GM03348 (cell line): ENCODE measurements at places on chromosomes 3 and 15.

DNA sequence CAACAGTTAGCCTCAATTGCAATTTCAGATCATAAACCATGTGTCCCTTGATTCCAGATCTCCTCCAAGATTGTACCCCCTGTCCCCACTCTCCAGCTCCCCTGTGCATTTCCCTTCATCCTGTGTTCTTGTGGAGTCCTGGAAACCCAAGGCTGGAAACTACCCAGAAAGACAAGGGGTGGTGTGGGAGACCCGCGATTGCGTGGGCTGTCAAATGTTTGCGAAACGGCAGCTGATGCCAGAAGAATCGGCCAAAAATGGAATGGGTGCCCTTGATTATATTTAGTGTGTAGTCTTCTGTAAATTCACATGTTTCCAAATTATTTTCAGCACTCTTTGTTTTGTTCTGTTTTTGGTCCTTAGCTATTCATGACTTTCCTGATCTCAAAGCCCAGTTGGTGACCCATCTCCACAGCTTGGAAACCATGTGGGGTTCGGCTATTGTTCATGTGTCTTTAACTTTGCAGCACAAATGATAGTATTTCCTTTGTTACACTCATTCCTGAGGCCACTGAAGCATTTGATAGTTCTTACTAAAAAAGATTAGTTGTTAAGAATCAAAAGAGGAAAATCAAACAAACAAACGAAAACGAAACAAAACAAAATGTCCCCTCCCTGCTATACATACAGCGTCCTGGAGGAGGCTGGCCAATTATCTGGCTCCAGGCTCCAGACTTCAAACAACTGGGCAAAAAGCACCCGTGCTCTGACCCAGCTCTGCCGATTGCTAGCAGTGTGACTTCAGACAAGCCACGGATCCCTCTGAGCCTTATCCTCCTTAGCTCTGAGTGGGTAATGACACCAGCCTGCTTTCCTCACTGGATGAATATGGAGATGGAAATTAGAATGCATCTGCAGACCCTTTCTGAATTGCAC lies 120.9 kb downstream of the CACNA2D3 start:
- peak; percentile 9 for DNase-seq

DNA sequence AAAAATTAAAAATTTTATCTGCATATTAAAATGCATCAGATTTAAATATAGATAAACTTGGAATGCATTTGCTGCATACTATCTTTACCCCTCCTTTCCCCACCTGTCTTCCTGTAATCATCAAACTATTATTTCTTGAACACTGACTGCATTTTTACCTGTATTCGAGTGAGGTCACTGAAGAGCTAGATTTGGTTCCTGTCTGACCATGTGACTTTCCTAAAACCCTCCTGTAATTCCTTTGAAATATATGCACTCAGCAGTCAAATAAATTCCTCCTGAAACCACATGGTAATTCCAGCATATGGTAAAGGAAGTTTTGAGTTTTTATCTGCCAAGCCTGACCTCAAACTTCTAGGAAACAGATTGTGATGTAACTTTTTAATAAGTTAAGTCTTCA lies 445.6 kb upstream of the FRG2C start:
- no peak for DNase-seq

DNA sequence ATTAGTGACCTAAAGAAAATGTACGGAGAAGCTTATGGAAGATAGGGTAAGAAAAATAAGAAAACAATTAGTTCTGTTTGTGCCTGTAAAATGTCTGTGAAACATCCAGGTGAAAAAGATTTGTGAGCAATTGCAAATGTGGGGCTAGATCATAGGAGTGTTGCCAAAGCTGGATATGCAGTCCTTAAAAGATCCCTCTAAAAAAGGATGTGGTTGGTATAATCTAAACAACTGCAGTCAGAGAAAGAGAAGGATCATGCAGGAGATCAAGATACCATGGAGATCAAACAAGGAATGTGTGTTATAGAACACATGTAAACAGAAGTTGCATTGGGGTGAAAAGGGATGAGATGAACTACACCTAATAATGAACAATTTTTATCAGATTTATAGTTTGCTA lies 116.8 kb downstream of the ALCAM start:
- DNase-seq = no peak

GRCh38 chr3:154025007-154025406 lies 96.2 kb upstream of the ARHGEF26 start:
- no peak for DNase-seq

DNA sequence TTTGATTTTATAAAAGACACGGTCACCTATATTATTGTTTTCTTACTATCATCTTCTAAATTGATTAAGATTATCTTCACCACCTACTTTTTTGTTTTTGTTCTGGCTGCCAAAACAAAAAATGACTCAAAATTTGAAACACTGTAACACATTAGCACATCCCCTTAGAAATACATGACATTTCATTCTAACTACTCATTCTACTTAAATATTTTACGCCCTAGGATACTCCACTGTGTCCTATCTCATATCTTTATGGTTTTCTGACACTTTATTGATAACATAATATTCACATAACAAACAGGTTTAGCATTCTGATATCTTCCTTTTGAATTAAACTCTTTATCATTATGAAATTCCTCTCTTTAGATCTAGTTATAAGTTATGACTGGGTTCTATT lies 656.2 kb downstream of the GBE1 start:
- no peak for DNase-seq

DNA sequence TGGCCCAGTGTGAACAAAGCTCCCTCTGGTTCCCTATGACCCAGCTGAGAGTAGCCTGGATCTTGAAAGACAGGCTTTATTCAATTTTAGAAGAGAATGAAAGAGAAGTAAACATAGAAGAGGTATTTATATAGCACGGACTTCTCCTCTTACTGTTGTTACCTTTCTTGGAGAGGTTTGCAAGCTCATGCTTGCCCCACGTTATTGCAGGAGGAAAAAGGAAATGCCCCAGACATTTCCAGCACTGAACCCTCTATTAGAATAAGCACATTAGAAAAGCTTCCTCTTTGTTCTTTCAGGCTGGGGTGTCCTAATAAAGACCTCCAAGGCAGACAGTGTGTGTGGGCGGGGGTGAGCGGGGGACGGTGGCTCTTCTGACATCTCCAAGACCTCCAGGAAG lies 98.7 kb upstream of the AGBL1 start:
- no peak for DNase-seq
